Activated naive CD8-positive, alpha-beta T cell treated with anti-CD3 and anti-CD28 coated beads, Interleukin-2, amount 50 U/mL, for 24 hours (primary cell): ENCODE measurements at places on chromosomes 1 and 21.

DNA sequence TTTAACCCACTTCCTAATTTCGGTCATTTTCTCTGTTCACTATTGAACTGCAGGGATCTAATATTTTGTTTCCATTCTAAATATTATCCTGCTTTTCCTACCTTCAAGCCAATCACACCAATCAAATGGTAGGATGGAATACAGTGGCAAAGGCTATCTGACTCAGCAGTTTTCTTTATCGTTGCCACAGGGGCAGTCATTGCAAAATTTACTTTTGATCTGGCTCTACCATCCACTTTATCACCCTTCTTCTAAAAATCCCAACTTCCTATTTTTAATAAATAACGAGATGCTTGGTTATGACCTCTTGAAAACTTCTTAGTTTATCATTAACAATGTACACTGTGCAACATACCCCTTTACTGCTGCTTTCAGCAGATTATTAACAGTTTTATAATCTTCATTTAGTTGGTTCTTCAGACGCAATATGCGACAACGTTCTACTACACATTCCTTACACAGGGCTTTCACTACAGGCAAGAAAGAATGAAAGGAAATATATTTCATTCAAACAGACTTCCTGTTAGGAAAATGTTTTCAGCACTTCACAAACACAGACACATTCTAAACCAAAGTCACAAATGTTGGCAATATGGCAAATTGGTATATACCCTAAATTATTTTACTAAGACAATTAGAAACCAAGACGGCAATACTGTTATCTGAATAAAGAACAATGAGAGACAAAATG is 52.3 kb upstream of the RAP1GAP start:
- no peak for DNase-seq

DNA sequence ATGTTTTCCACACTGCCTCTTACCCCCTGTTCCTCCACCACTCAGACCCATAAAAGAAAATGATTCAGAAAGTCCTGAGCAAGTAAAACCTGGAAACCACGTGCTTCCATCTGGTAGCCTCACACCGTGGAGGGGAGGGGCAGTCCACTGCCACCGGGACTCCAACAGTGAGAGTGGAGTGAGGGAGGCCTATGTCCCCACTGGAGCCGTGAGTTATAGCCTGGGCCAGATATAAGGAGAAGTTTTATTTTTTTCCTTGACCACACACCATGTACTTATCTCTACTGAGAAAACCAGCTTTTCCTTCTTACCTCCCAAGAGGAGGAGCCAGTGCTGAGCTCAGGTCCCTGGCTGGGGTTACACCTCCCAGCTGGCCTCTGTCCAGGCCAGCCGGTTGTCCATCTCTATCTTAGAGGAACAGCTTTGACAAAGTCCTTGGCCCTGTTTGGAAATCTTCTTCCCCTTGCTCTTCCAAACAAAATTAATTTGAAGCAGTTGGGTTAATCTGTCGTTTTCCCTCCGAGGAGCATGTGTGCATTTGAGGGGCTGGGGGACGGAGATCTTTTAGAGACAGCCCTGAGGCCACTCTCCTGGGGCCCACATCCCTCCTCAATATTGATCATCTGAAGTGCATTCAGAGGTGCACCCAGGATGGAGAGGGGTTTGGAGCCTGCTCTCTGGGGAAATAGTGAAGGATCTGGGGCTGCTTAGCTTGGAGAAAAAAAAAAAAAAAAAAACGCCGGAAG is 49.1 kb upstream of the SERBP1 start:
- DNase-seq = peak; percentile 6

DNA sequence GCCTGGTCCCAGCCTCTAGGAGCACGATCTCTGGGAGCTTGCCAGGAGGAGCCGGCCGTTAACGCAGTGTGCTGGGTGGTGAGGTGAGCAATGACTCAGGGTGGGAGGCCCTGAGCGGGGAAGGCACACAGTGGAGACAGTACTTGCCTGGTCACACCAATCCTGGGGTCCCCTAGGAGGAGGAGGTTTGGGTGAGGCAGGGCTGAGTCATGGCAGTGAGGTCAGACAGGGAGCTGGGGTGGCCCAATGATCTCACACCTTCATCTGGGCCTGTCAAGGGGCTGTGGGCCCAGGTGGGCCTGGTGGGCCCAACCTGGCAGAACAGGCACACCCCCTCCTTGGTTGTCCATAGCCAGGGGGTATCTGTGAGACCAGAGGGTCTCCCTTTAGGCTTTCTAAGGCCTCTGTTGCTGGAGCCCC is 8.6 kb upstream of the EDN2 start:
- DNase-seq = peak; percentile 44

GRCh38 chr1:65751961-65752360 is 40.7 kb upstream of the PDE4B start:
- DNase-seq = no peak

DNA sequence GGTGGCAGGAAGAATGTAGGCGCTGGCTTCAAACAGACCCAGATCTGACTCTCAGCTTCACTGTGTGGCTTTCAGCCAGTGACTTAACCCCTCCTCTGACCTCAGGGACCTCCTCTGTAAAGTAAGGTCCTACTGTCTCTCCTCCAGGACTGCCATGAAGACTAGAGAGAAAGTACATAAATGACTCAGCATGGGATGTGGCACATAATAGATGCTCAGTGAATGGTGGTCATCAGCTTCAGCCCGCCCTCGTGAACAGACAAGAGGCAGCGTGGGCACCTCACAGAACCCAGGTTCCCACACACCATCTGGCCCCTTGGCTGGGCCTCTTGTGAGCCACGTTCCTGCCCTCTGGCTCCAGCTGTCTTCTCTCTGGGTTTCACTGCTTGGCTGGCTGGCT is 126.0 kb downstream of the SYF2 start:
- DNase-seq = no peak

- no peak for DNase-seq
Measured at GRCh38 chr1:192654591-192655251, 18.8 kb downstream of the RGS13 start.

- no peak for DNase-seq
Measured at GRCh38 chr1:48228156-48228555, 5.6 kb downstream of the SLC5A9 start.

GRCh38 chr1:206909161-206909882 is 12.1 kb downstream of the IL24 start:
- peak; percentile 52 for DNase-seq

GRCh38 chr1:84693005-84693404 is 2.7 kb upstream of the SSX2IP start:
- DNase-seq = no peak

GRCh38 chr1:61680500-61680899 is 44.4 kb downstream of the TM2D1 start:
- DNase-seq = no peak

- no peak for DNase-seq
Measured at GRCh38 chr1:217494767-217495166, 136.1 kb downstream of the GPATCH2 start.

- peak; percentile 10 for DNase-seq
Measured at GRCh38 chr21:26844258-26845065, 747 bp downstream of the ADAMTS1 start.

DNA sequence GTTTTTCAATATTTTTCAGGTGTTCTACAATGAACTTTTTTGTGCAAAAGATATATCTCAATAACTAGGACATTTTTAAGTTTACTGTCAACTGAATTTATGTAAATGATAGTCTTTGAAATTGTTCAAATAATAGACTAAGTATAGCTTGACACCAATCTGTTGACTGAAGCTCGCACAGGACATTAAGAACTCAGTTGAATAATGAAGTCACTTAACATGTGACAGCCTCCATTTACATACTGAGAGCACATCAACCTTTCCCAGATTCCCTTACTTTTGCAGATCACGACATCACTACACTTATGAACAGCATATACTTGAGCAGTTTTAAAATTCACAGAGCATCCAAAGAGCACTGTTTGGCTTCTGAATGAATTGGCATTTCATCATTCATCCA is 268.2 kb downstream of the LRRC7 start:
- no peak for DNase-seq

GRCh38 chr1:89949991-89950624 is 44.8 kb upstream of the ZNF326 start:
- no peak for DNase-seq

- DNase-seq = no peak
Measured at GRCh38 chr21:40165773-40166070, 298.5 kb downstream of the PCP4 start.

GRCh38 chr1:210571356-210572284 is 242.9 kb downstream of the HHAT start:
- DNase-seq = no peak

DNA sequence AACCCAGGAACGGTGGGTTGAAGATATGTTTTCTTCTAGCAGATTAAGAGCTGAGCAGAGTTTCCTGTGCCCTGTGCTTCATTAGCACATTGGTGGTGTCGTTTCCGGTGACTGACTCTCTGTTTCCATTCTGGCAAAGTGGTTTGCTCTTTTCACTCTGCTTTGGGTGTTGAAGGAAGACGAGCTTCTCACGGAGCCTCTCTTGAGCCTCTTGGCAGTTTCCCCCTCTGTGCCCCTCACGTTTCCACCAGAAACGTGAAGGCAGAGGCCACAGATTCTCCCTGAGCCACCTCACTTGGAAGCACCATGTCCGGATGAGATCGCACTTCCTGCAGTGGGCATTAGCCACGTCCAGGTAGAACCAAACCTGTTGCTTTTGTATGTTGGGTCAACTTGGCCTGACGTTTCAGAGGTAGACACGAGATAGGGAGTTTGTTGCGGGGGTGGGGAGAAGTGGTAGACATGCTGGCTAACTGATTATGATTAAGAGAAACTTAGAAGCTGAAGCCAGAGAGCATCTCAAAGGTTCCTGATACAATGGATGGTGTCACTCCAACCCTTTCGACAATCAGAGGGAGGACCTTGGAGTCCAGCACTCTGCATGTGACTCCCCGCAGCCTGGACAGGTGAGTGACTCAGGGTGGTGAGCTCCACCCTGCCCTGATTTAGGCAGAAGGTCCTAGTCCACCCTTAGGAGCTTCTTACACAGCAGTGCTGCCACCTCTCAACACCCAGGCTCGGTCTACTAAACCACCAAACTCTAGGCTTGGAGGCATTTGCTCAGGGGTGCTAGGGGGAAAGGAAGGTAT is at the start of gene LAX1:
LAX1 (plus strand) TSS at position 155 of the 809 bp plus-strand sequence; CDS start at position 538, 383 bp downstream.
- peak; percentile 74 for DNase-seq

GRCh38 chr1:3672971-3673361 is 20.6 kb downstream of the TP73 start:
- DNase-seq = no peak

DNA sequence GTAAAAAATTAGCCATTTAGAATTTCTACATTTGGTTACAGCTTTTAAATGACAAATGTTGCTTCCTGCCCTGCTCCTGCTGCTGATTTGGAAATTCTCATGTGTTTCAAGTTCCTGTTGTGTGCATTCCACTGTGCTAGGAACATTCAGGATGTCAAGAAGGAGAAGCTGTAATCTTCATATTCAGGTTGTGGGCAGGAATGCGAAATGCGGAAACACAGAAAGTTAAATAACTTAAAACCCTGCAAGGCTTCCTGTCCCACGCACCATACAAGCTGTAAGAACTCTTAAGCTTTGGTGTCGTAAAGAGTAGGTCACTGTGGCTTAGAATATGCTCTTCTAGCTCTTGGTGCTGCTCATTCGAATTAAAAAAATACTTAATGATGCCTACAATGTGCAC is 52.6 kb downstream of the S100B start:
- DNase-seq = no peak

DNA sequence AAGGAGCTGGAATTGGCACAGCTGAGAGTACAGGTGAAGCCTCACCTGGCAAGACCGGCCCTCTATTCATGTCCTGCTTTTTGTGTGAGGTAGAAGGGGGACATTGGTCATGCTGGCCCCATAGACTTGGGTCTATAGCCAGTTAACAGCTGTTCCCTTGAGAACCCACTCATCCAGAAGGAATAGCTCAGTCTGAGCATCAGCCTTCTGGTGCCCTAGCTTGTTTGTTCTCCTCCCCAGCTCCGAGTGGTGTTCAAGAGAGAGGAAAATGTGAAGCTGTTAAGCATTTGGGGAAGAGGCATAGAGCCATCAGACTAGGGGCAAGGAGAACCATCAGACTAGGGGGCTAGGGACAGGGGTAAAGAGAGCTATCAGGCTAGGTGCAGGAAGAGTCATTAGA is 290.9 kb downstream of the SIPA1L2 start:
- DNase-seq = no peak

- DNase-seq = no peak
Measured at GRCh38 chr21:18646116-18646515, 242.5 kb upstream of the TMPRSS15 start.

GRCh38 chr1:162070094-162070748 is 730 bp downstream of the NOS1AP start:
- peak; percentile 3 for DNase-seq

DNA sequence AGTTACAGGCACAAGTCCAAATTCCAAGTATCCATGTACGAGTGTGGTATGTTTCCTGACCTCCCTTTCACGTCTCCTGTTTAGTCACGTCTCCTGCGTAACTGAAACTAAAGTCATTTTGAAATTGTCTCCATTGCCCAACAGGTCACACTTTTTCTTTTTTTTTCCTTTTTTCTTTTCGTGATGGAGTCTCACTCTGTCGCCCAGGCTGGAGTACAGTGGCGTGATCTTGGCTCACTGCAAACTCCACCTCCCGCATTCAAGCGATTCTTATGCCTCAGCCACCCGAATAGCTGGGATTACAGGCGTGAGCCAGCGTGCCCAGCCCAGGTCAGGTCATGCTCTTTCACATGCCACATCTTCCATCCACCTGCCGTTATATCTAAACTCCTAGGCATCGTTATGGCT is 38.2 kb downstream of the L1TD1 start:
- no peak for DNase-seq

DNA sequence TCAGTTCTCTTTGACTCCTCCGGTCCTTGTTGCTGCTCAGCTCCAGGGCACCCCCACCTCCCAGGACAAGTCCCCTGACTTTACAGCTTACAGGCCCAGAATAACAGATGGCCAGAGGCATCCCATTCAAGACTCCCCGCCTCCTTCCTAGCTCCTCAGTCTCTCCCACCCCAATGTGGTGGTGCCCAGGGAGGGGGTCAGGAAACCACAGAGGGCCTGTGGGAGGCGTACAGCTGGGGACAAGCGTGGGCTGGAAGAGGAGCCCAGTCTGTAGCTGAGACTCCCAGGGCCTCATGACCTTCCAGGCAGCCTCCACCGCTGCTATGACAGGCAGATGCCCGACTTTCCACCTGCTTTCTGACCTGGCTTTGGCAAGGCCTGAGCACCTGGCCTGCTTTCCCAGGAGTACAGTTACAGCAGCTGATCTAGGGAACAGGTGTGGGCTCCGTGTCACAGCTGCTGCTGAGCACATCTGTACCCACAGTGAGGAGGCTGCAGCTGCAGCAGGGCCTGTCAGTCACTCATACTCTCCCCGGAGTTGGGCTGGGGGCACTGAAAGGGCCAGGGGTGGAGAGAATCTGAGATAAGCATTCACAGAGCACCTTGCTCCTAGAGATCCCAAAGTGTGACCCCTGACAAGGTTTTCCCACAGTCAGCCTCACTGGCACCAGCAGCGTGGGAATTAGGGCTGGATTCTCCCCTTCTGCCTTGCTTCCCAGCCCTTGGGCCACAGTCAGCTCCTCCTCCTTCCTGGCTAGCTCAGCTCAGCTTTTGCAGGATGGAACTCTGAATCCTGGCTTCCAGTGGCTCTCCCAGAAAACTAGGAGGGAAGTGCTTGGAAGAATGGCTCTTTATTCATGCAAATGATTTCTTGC is 7.1 kb upstream of the NAV1 start:
- no peak for DNase-seq

GRCh38 chr1:54081306-54082270 is 28.2 kb downstream of the TCEANC2 start:
- DNase-seq = peak; percentile 67

- no peak for DNase-seq
Measured at GRCh38 chr21:33402001-33402979, 923 bp upstream of the IFNGR2 start.
